NCI-H226 (cell line): ENCODE measurements at places on chromosomes 2 and 18.
A peak's percentile ranks its signal among the peaks of the same experiment; 100 is the strongest.

DNA sequence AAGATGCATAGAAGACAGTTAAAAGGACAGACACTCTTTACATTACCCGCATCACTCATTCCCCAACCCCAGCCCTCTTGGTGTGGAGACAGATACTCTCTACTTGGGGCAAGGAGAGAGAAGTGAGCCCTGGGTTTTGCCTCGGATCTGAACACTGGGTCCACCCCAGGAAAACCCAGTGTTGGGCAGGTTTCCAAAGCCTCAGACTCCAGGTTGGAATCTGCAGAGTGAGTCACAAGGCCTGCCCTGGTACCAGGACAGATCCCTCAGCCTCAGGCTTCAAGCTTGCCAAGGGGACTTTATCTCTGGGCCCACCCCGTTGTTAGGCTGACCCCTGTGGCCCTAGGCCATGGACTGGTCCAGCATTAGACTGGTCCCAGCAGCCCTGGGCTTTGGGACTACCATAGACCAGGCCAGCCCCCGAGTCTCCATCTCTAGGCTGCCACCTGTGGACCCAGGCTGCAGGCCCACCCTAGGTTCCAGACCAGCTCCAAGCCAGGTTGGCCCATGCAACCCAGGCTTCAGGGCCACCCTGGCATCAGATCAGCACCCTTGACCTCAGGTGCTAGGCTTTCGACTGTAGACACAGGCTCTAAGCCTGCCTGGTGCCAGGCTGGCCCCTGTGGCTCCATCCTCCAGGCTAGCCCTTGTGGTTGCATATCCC lies 112.8 kb downstream of the GULP1 start:
- DNase-seq = peak; percentile 67

GRCh38 chr2:15634846-15635490 lies 43.3 kb downstream of the DDX1 start:
- DNase-seq = peak; percentile 17

DNA sequence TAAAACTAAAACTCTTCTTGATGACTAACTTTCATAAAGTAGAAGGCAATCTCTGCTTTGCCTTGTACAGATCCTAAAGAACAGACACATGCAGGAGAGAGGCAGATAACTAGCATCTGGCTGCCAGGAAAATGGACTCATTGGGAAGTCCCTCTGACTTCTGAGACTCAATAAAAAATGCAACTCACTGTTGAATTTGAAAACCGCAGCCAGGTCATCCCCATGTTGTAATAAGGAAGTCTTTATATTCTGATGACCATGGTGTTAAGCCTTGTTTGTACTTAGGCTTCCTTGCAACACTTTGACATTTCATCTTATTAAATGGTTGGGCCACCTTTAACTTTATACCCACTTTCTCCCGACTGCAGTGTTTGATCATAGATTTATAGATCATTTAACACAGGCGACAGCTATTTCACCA lies 375.1 kb upstream of the KCNH7 start:
- peak; percentile 74 for DNase-seq

- DNase-seq = peak; percentile 90
Measured at GRCh38 chr2:164719996-164720941, 99.0 kb upstream of the GRB14 start.

DNA sequence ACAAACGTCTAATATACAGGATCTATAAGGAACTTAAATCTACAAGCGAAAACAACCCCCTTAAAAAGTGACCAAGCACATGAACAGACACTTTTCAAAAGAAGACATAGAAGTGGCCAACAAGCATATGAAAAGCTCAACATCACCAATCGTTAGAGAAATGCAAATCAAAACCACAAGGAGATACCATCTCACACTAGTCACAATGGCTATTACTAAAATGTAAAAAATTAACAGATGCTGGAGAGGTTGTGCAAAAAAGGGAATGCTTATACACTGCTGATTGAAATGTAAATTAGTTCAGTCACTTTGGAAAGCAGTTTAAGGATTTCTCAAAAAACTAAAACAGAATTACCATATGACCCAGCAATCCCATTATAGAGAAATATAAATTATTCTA lies 1148.5 kb upstream of the FAM98A start:
- DNase-seq = no peak

DNA sequence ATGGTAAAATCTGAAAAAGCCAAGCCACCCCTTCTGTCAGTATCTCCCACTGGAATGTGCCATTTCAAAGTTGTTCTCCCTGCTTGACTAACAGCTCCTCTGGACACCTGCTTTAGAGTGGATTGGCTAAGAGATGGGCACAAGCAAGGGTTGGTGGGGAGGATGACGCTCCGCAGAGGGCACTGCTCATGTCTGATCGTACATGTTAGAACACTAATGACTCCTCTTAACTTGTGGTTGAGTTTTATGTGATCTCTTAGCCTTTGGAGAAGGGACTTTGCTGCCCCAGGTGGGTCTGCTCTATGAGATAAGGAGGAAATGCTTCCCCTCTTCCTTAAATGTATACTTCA lies 8.2 kb upstream of the KIAA2012 start:
- no peak for DNase-seq

- DNase-seq = no peak
Measured at GRCh38 chr18:23265682-23266399, 130.6 kb downstream of the CABLES1 start.

DNA sequence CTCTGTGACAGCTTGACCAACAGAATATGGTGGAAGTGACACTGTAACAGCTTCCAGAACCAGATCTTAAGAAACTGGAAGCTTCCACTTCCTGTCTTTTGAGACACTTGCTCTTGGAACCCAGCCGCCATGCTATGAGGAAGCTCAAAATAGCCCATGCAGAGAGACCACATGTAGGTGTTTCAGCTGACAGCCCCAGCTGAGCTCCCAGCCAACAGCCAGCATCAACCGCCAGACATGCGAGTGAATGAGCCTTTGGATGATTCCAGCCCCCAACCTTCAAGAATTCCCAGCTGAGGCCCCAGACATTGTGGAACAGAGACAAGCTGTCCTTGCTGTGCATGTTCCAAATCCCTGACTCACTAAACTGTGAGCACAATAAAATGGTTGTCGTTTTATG lies 27.9 kb downstream of the ACVR1 start:
- no peak for DNase-seq

DNA sequence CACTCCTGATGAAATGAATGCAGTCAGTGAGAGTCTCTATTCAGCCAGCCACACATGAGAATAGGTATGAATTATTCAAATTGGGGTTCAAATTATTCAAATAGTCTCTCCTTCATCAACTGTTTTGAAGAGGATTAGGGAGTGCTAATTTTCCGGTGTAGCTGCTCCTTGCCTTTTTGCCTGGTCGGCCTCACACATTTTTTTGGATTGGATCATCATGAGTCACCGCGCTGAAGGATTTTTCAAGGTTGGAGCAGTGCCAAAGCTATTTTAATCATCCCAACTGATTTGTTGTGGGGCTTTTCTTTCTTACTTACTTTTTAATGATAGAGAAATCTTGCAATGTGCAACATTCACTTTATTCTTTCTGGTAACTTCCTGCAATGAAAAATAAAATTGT lies 2.4 kb upstream of the DTNA start:
- peak; percentile 70 for DNase-seq

- no peak for DNase-seq
Measured at GRCh38 chr2:213015387-213016165, 135.8 kb downstream of the IKZF2 start.

DNA sequence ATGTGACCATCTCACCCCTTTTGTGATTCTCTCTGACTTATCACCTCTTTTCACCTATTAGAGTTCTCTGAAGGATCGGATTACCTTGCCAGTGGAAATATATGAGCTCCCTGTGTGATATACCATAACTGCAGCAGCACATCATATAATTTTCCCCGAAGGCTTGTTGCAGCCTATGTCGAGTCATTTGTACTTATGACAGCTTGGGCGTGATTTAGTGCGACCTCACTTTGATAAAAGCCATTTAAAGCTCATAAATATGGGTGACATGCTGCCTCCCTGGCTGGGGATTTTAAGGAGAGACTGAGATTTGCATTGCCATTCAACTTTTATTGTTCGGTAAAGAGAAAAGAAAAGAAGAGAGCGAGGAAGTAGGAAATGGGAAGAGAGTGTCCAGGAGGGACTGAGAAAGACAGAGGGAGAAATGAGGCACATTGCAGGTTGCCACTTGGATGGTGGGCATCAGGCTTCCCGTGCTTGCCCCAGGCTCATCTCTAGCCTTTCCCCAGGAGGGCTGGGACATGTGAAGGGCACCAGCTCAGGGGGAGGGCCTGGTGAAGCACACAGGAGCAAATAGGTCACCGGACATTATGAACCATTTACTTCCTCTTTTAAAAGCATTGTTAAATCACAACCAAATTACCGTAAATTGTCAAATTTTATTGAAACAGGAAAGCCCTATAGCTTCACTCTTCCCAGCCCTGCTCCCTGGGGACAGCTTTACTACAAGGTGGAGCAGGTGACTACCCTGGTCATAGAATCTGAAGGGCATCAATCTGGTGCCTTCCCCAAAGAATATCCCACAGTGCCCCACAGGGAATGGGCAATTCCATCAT lies 161.3 kb downstream of the SETBP1 start:
- no peak for DNase-seq

DNA sequence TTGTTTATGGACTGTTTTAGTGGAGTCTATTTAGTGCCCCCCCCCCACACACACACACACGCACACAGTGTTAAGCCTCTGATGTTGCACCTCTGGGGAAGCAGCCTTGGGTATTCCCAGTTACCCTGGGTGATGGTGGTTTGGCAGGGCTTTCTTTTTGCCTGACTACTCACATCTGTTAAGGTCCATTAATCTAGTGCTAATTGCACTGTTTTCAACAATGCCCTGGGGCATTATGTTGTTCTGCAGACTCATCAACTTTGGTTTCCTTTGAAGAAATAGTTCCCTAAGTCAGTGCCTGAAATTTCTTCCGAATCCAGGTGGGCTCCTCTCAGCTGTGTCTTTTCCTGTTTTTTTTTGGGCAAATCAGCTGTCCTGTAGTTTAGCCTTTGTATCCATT lies 34.7 kb downstream of the SPOPL start:
- DNase-seq = no peak

GRCh38 chr2:86464652-86465051 lies 23.5 kb downstream of the KDM3A start:
- no peak for DNase-seq

GRCh38 chr2:58834404-58834803 lies 593.3 kb upstream of the FANCL start:
- no peak for DNase-seq

DNA sequence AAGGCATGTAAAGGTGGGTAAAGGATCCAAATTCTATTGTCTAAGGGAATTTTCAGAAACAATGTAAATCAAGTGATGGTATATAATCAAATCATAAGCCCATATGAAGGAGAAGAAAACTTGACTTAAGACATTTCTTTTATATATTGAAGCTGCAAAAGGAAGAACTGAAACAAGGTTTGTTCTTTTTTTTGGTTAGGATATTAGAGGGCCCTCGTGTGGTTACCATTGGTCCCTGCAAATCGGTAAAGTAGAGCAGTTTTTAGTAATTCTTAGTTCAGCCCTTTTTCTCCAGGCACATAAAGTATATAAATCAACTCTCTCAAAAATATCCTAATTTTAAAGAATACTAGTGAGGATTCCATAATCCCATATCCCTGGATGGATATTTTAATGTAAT lies 105.6 kb upstream of the STK17B start:
- DNase-seq = no peak

DNA sequence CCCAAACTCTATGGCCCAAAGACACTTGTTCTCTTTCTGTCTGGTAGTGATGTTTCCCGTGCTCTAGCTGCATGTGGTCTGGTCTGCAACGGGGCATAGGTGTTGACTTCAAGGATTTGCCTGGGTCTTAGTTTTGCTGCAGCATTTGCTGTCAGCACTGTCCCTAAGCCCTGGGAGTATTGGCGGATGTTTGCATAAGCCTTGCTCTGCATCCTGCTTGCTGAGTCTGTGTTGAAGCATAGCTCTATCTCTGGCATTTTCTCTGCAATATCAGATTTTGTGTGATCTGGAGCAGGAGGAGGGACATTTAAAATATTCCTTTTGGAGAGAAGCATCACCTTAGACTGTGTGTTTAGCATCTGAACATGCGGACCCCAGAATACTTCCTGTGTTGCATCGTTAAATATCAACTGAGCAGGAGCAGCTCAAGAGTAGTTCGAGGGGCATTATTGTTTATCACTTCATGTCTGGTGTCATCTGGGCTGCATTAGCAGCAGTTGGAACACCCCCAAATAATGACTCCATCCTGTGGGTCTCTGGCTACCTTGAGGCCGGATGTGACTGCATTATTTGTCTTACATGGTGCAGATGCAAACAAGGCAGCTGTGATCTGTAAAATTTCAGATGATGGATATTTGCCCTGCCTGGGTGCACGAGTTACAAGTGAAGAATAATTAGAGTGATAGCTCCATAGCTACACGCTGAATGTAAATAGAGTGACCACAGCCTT lies 231.7 kb downstream of the TRIB2 start:
- no peak for DNase-seq

DNA sequence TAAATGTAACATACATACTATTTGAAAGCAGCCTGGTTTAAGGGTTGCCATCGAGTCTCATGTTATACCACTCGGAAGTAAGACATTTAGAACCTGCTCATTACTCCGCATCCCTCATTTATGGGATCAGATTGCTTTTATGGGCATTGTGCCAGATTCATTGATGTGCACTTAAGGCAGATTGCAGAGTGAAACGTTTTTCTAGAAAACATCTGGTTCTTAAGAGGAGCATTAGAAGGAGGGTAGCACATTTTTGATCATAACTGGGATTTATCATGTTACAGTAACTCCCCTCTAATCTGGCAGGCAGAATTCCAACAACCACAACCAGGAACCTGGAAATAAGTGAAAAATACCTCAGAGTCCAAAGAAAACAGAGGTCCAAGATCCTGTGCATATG lies 74.2 kb upstream of the GALNT3 start:
- DNase-seq = peak; percentile 7

DNA sequence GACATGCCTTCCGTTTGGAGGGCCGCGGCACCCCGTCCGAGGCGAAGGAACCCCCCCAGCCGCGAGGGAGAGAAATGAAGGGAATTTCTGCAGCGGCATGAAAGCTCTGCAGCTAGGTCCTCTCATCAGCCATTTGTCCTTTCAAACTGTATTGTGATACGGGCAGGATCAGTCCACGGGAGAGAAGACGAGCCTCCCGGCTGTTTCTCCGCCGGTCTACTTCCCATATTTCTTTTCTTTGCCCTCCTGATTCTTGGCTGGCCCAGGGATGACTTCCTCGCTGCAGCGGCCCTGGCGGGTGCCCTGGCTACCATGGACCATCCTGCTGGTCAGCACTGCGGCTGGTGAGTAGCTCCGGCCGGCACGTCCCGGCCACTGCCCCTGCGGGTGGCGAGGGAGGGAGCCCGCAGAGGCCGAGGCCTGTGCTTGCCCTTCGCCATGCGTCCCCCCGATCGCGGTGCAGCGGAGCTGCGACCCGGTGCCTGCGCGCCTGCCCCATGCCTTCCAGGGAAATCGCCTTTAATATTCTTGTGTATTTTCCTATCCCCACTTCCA lies 1.2 kb downstream of the BMPR2 start:
- no peak for DNase-seq
